Activated T-helper 1 cell treated with anti-CD3 and anti-CD28 coated beads, Interleukin-12 subunit alpha, Interleukin-12 subunit beta, Interleukin-2, Interleukin-4 antibody, amounts not matched to agents 30 ng/mL and 10 ng/mL and 1 ng/mL, durations not matched to agents 14 hours and 24 hours and 36 hours (primary cell): ENCODE measurements at places on chromosomes 4 and X. TPM values are rescaled to one million over a fixed set of nuclear protein-coding genes. Genes with fewer than 3 reads are reported as not detected.

Gene HDX
- total RNA-seq: 1.9 and 2.7 TPM in 2 replicates

DNA sequence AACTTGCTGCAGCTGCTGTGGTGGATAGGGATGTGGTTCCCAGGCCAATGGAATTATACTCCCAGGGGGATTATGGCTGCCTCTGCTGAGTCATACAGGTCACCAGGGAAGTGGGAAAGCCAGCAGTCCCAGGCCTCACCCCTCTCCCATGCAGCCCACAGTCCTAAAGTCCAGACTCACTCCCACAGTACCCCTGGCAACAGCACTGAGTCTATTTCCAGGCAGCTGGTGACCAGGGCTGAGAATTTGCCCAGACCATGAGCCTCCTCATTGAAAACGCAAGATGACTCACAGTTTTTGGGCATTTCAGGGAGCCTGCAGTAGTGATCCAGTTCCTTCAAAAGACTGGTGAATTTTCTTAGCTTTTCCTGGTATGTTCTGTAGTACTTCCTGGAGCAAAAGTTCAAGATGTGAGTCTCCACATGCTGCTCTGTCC is 137.6 kb downstream of the NPNT start:
- DNase-seq: no peak

DNA sequence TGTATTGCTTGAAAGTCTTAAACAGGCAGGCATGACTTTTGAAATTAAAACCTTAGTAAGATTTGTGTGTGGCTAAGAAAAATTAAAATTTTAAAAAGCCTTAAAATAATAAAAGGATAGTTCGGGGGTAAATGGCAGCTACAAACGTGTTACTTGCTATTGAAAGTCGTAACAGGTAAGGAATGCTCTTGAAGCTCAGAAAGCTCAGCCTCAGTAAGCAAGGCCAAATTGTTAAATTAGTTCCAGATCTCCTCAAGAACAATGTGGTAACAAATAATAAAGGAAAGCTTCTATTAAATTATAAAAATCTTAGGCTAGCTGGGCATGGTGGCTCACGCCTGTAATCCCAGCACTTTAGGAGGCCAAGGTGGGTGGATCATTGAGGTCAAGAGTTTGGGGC is 25.5 kb downstream of the PRMT9 start:
- no peak for DNase-seq

- no peak for DNase-seq
Measured at GRCh38 chr4:16027626-16028025, 56.2 kb downstream of the PROM1 start.

GRCh38 chrX:154097003-154097588 is 421 bp downstream of the MECP2 start:
- DNase-seq: peak; percentile 43

DNA sequence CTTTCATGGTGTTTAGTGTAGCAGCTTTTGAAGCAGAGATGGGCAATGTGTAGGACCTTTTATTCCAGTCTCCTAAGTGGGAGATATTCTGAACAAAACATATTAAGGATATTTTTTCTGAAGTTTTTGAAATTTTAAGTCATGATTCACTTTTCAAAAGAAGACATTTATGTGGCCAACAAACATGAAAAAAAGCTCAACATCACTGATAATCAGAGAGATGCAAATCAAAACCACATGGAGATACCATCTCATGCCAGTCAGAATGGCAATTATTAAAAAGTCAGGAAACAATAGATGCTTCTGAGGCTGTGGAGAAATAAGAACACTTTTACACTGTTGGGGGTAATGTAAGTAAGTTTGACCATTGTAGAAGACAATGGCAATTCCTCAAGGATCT is 76.0 kb downstream of the FAT4 start:
- no peak for DNase-seq

Gene ATP1B4
- total RNA-seq: not detected in 2 replicates

Gene PNCK
- total RNA-seq: 0.15 TPM in 1 of 2 replicates, not detected in the other
